Left lung (tissue), 14 donors: ENCODE measurements at places on chromosomes 11 and 22. TPM values are rescaled to one million over a fixed set of nuclear protein-coding genes. Genes with fewer than 3 reads are reported as not detected.

The OR52B6 gene
- total RNA-seq, result not detected

The TIMP3 gene
- total RNA-seq, result 308 TPM

The CPSF7 gene
- total RNA-seq, result 56.2 TPM

The SLC22A6 gene
- not detected for total RNA-seq

The ARHGAP20 gene
- total RNA-seq, result 6.4 TPM

The TRPC6 gene
- 11.2 TPM for total RNA-seq

The OPCML gene
- not detected for total RNA-seq

The ZNF214 gene
- total RNA-seq, result 2.0 TPM

The RTN4R gene
- 10.9 TPM for total RNA-seq

The NUDT8 gene
- 18.1 TPM for total RNA-seq

The MRGPRX4 gene
- not detected for total RNA-seq

The FAM181B gene
- total RNA-seq, result not detected

The C22orf42 gene
- total RNA-seq, result not detected

The HTATIP2 gene
- total RNA-seq, result 67.7 TPM

The IL18 gene
- 35.8 TPM for total RNA-seq

The APLNR gene
- total RNA-seq, result 11.2 TPM

The SOX10 gene
- not detected for total RNA-seq

The KRTAP5-2 gene
- total RNA-seq, result not detected

The OSBPL5 gene
- 34.5 TPM for total RNA-seq

The NXPE2 gene
- total RNA-seq, result 0.17 TPM

The RAPSN gene
- 0.79 TPM for total RNA-seq

The SCUBE2 gene
- total RNA-seq, result 3.9 TPM

The PATE4 gene
- total RNA-seq, result not detected

The LRFN4 gene
- total RNA-seq, result 20.2 TPM

The ANKRD13D gene
- 81.2 TPM for total RNA-seq

The USP2 gene
- total RNA-seq, result 3.7 TPM

The OR8G1 gene
- total RNA-seq, result not detected

The PHLDA2 gene
- total RNA-seq, result 50.0 TPM

The ISX gene
- not detected for total RNA-seq

The MRGPRX3 gene
- 0.15 TPM for total RNA-seq

The LMNTD2 gene
- 4.5 TPM for total RNA-seq

The RAG1 gene
- total RNA-seq, result 0.50 TPM

The IGSF22 gene
- 1.1 TPM for total RNA-seq

The VWCE gene
- total RNA-seq, result 0.55 TPM

The STARD10 gene
- total RNA-seq, result 83.8 TPM

The PNPLA5 gene
- total RNA-seq, result not detected

The YPEL4 gene
- total RNA-seq, result 1.2 TPM

The OR51Q1 gene
- total RNA-seq, result not detected

The CCDC157 gene
- total RNA-seq, result 3.9 TPM

The KCTD14 gene
- total RNA-seq, result 19.2 TPM

The RFPL1 gene
- not detected for total RNA-seq

The SCGB1C1 gene
- not detected for total RNA-seq

The MPZL2 gene
- total RNA-seq, result 117 TPM

The OR52R1 gene
- not detected for total RNA-seq
